ENCODE measurements at places on chromosomes 4 and X. TPM values are rescaled to one million over a fixed set of nuclear protein-coding genes. Genes with fewer than 3 reads are reported as not detected.

- DNase-seq, result no peak
These were observed 459.7 kb downstream of the MID1IP1 start for GRCh38 chrX:39260965-39261364.

DNA sequence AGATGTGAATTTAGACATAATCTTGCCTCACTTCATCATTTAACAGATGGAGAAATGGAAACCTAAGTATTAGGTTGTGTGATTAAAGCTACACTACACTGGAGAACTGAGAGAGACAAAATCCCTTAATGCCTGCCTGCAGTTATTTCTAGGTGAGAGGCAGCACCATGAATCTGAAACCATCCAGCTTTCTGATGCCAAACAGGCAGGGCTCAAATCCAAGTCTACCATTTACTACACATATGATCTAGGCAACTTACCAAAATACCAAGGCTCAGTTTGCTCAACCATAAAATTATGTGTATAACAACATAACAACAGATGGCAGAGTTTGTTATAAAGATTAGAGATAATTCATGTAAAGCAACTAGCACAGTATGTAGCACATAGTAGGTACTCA is 38.7 kb downstream of the GABRA4 start:
- DNase-seq, result no peak

TMLHE gene
- 21.2 TPM for total RNA-seq

DNA sequence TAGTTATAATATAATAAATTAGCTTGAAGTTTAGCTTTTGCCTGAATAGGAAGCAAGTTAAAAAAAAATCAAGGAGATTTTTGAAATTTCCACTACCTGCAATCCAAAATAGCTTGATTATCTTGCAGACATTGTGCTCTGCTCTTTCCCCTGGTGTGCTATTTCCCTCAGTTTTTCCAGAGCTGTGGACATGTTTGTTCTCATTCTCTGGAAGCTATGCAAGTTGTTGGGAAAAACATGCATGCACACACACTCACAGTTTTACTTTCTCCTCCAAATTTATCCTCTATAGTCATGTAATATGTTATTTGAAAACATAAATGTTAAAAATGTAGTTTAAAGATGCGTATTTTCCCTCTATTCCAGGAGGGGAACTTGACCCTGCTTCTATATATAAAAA is 225.8 kb upstream of the ARSJ start:
- no peak for DNase-seq

DNA sequence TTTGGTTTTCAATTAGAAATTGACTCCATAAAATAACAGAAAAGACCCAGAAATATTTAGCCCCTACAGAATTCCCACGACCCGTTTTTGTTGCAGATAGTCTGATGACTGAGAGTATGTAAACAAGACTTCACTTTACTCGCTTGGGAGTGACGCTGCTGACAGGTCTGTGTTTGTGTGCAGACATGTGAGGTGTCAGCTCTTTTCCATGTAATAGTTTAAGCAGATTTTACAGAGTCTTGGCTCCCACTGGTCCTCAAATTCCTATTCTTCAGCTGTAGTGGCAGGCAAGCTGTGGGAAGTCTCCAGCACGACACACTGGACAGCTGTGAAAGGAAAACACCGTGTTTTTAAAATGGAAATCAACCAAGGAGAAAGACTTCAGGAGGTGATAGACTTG is 455.7 kb downstream of the GABRG1 start:
- no peak for DNase-seq

- no peak for DNase-seq
These were observed 73.9 kb downstream of the PSAPL1 start for GRCh38 chr4:7360806-7361205.

GRCh38 chr4:4182835-4183568 is 43.7 kb downstream of the OTOP1 start:
- peak; percentile 9 for DNase-seq

GRCh38 chr4:113574636-113575103 is 186.9 kb downstream of the CAMK2D start:
- DNase-seq, result no peak

DNA sequence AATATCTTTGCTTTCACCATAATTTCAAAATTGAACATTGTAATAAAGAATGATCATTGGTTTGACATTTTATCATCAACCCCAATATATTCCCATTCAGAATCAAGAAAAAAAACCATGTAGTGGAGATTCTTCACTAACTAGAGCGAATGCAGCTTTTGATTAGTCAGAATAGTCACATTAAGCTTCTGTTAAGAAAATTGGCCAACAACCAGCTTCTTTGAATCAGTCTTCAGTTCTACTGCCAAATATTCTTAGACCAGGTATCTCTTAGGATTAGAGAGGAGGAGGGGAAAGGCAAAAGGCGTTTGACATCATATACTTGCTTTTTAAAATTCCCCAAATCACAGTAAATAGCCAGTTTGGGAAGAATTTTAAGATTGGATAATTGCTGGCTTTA is 22.2 kb upstream of the TBC1D8B start:
- no peak for DNase-seq

- DNase-seq, result no peak
These were observed 169.1 kb upstream of the ETNPPL start for GRCh38 chr4:108931926-108932325.

NHSL2 gene
- total RNA-seq, result 1.2 TPM

GRCh38 chr4:78669453-78669852 is 106.7 kb upstream of the BMP2K start:
- no peak for DNase-seq

- no peak for DNase-seq
These were observed 211.9 kb upstream of the NR3C2 start for GRCh38 chr4:148654131-148654530.

N4BP2 gene
- 11.5 TPM for total RNA-seq

GRCh38 chr4:44725166-44725565 is 1.2 kb downstream of the GNPDA2 start:
- no peak for DNase-seq

GRCh38 chr4:172953896-172954568 is 214.6 kb upstream of the GALNT7 start:
- no peak for DNase-seq
